ENCODE measurements at places on chromosomes 12 and 14.

GRCh38 chr14:71245659-71246361, 338.6 kb downstream of the PCNX1 start:
- no peak for DNase-seq

GRCh38 chr12:46386877-46387629, 14.5 kb upstream of the SLC38A2 start:
- no peak for DNase-seq

DNA sequence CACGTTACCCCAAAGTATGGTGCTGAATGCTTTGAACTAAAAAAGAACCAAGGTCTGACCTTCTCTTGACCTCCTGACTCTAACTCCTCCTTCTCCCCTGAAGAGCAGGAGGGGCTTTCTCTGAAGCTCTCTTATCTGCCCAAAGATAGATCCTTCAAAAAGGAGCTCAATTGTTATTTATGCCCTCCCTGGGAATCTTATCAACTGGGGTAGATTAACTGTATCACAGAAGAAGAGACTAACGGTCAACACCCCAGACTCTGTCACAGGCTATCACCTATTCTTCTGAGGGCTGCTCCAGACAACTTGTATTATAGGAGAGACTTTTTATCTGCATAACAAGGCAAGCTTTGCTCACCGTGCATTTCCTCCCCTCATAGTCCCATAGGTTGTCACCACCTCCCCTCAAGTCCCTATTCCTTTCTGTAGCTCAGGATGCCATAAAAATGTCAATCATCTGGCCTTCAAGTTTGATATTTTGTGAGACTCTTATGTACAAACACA, 86.6 kb downstream of the PAPLN start:
- DNase-seq: no peak

GRCh38 chr12:84551373-84551772, 361.2 kb downstream of the SLC6A15 start:
- DNase-seq: no peak

DNA sequence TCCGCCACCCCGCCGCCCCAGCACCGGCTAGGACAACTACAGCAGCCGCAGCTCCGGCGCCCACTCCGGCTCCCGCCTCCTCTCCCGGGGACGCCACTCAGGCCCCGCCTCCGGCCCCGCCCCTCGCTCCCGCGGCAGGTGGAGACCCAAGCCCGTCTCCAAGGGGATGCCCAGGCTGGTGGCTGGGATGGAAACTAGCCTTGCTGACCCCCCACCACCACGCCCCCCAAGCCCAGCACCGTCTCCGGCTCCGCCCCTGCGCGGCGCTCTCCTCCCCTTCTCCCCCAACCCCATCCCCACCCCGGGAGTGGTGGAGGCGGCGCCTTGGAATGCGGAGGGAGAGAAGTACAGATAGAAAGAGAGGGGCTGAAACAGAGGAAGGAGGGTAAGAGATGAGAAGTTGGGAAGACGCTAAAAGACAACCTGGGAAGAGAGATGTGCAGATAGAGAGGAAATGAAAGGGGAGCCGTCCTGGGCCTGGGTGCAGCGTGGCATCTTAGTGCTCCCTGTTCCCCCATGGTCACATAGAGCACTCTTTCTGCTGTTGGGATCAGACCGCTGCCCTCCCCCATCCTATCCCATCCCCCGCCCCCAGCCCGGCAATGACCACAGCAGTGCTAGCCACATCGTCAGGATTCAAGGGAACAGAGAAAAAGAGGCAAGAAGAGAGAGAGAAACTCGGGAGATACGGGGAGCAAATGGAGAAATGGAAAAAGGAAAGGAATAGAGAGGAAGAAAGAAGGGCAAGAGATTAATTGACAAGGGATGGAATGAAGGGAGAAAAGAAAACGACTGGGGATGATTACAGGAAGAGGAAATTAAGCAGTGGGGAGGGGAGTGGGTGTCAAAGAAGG, at the start of gene ITGA7:
TSS of gene ITGA7 (minus strand) at position 64 of the 854 bp plus-strand sequence. CDS start 222 bp downstream, outside the sequence.
- peak; percentile 90 for DNase-seq

DNA sequence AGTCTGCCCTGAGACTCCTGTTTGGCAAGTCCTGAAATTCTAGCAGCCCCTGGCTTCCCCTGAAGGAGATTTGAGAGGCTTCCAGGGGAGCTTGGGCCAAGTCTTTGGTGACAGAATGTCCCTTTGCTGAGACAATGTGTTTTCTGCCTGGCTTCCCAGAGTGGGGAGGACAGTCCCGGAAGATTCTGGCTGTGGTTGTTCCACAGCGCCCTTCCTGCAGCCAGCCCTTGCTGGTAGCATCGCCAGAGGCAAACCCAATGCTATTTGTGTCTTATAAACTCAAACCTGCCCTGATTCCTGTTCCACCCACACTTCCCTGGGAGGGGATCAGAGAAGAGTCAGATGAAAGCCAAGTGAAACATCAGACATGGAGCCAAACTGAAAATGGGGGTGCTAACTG, 56.4 kb upstream of the OAS1 start:
- no peak for DNase-seq

DNA sequence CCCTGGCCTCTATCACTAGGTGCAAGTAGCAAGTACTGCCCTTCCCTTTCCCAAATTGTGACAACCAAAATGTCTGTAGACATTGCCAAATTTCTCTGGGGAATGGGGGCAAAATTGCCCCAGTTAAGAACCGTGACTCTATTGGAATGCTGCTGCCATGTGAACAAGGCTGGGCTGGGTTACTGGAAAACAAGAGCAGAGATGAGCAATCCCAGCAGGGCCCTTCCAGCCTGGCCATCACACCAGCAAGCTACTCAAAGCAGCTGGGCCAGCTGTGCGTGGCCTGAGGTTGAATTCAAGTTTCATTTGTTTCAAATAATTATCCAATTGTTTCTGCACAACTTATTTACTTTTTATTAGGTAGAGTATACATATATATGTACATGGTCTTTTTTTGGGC, 103.4 kb upstream of the PKP2 start:
- no peak for DNase-seq

Data from D721Med (cell line).